SJCRH30 (cell line): ENCODE measurements at places on chromosomes 1 and 21. TPM values are rescaled to one million over a fixed set of nuclear protein-coding genes. Genes with fewer than 3 reads are reported as not detected.
A peak's percentile ranks its signal among the peaks of the same experiment; 100 is the strongest.

SPRR4 gene
- total RNA-seq, result not detected in 2 replicates

DNA sequence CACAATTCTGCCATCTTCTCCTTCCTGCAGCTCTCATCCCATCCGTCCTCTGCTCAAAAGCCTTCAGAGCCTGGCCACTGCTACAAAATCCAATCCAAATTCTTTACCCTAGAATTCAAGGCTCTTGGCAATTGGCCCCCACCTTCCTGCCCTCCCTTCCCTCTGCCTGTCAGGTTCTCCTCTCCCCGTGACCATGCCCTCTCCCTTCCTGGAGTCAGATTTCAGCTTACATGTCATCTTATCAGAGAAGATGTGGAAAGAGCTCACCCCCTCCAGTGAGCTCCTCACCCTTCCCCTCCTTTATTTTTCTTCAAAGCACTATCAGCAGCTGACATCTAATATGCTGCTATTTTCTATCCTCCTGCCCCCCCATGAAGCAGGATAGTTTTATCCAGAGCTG, 86.9 kb downstream of the GRIK3 start:
- no peak overlapping the region for H3K4me3 ChIP-seq
- H3K36me3 ChIP-seq, result no peaks in the 10 kb centered on the region
- DNase-seq, result no peak
- no peaks in the 10 kb centered on the region for H3K4me1 ChIP-seq
- 0 out of 2 replicates have a peak, but pooled peaks cover 5% of the 10 kb centered on the region for H3K27me3 ChIP-seq

CLDN8 gene
- not detected in 2 replicates for total RNA-seq

C4BPA gene
- 0.05 and 0.06 TPM in 2 replicates for total RNA-seq

DNA sequence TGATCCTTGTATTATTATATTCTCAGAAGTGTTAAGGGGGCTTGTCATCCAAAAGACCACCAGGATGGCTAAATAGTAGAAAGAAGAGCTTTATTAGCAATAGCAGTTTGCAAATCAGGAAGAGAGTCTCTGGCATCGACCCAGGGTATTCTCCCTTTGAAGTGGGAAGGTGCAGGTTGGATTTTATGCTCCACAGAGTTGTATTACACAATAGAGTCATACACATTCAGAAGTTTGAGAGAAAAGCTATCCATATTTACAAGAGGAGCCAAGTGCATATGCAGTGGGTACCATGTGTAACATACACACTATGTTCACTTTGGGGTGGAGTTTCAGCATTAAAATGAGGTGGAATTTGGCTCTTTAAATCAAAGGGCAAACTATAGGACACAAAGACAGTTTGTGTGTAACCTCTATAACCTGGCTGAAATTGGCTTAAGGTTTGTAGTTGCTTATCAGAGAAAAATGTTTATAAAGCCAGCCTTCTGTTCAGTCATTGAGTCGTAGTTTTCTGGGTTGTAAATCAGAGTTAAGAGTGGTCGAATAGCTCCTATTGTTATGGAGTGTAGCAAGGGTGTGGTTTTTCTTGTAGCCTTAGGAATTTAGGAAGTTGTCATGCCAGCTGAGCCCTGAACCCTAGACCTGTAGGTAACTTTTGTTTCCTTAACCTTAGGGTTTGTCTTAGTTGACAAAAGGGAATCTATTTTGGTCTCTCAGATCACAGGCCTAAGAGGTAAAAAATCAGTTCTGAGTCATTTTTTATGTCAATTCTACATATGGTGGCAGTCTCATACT, 125.3 kb downstream of the DNM3 start:
- H3K4me1 ChIP-seq, result no peaks in the 10 kb centered on the region
- H3K27me3 ChIP-seq, result no peaks in the 10 kb centered on the region
- no peaks in the 10 kb centered on the region for H3K36me3 ChIP-seq
- no peak overlapping the region for H3K27ac ChIP-seq
- DNase-seq, result no peak

NECTIN4 gene
- 0.04 TPM in 1 of 2 replicates, not detected in the other for total RNA-seq

DNA sequence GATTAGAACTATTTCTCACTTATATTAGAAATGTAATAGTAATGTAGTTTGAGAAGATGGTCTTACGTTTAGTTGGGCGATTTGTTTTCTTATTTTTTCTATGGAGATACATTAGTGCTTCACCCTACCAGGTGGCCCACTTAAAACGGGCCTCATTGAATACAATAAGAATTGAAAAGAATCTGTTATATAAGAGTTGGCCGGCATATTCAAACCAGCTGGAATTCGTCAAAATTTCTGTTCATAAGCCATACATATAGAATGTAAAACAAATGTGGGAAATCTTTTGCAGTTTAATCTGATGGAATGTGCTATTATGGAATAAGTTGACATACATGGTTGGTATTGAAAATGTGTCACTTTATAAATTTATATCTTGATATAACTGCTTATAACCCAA, 96.4 kb upstream of the C1orf105 start:
- no peaks in the 10 kb centered on the region for H3K27me3 ChIP-seq
- H3K36me3 ChIP-seq, result no peaks in the 10 kb centered on the region
- no peak for DNase-seq
- H3K4me3 ChIP-seq, result no peak overlapping the region

DNA sequence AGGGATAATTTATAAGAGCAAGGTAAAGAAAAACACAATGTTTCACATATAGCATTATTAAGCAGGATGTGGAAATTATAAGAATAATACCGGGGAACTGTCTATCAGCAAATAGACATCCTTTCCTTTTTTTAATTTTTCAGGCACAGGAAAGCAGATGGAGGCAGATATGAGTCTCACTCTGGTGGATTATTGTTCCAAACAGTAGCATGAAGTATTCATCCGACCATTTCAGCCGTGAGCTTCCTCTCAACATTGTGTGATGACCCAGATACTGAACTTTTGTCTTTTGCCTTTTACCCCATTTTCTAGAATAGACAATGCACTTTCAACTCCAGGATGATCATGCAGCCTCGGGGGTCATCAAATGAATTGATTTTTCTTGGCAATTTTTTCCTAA, 599.8 kb downstream of the ADGRL2 start:
- H3K4me3 ChIP-seq, result no peak overlapping the region
- no peaks in the 10 kb centered on the region for H3K36me3 ChIP-seq
- H3K27ac ChIP-seq, result no peak overlapping the region
- H3K4me1 ChIP-seq, result peaks cover 3% of the 10 kb centered on the region; the same call in 1 of the 2 replicates
- DNase-seq, result no peak

RIMKLA gene
- total RNA-seq, result 0.02 and 0.10 TPM in 2 replicates

VASH2 gene
- 129 and 153 TPM in 2 replicates for total RNA-seq

- H3K4me3 ChIP-seq, result no peak overlapping the region
- peaks cover 6% of the 10 kb centered on the region; the same call in 1 of the 2 replicates for H3K4me1 ChIP-seq
- H3K27ac ChIP-seq, result no peak overlapping the region
- no peaks in the 10 kb centered on the region for H3K36me3 ChIP-seq
These were observed 70.5 kb upstream of the GADD45A start for GRCh38 chr1:67614511-67614934.

DNA sequence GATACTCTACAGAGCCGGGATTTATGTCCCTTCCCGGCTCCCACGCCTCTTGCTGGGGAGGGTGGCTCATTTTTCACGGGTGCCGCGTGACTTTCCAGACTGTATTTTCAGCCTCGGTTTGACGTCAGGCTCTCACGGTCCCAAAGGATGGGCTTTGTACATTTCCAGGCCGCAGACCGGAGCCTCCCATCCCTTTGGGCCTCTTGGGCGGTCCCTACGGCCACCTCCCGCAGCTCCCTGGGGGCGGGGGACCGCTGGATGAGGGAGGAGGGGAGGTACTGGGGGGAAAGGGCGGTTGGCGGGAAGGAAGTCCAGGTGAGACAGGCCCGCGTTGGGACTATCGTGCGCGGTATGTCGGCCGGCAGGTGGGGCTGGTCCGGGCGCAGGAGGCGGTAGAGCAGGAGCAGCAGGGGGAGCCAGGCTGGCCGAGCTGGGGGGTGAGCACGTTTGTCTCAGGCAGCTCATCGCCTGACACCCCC, 17.9 kb downstream of the UBL4B start:
- H3K4me3 ChIP-seq, result no peak overlapping the region
- H3K27me3 ChIP-seq, result 0 out of 2 replicates have a peak, but pooled peaks cover 4% of the 10 kb centered on the region
- no peaks in the 10 kb centered on the region for H3K4me1 ChIP-seq
- H3K36me3 ChIP-seq, result no peaks in the 10 kb centered on the region
- no peak for DNase-seq
- H3K27ac ChIP-seq, result no peak overlapping the region

GRCh38 chr1:4647391-4647790, 7.0 kb upstream of the AJAP1 start:
- no peaks in the 10 kb centered on the region for H3K27me3 ChIP-seq
- H3K4me3 ChIP-seq, result no peak overlapping the region
- DNase-seq, result no peak
- no peaks in the 10 kb centered on the region for H3K36me3 ChIP-seq
- H3K27ac ChIP-seq, result no peak overlapping the region
- H3K4me1 ChIP-seq, result no peaks in the 10 kb centered on the region

- DNase-seq, result no peak
- no peaks in the 10 kb centered on the region for H3K36me3 ChIP-seq
- H3K27me3 ChIP-seq, result no peaks in the 10 kb centered on the region
- no peak overlapping the region for H3K27ac ChIP-seq
- H3K4me1 ChIP-seq, result no peaks in the 10 kb centered on the region
These were observed 18.5 kb upstream of the EXO1 start for GRCh38 chr1:241829468-241829867.

GRCh38 chr1:183214021-183214970, 28.2 kb downstream of the LAMC2 start:
- peaks cover 27% of the 10 kb centered on the region for H3K4me1 ChIP-seq
- H3K36me3 ChIP-seq, result no peaks in the 10 kb centered on the region
- H3K27ac ChIP-seq, result no peak overlapping the region

DNA sequence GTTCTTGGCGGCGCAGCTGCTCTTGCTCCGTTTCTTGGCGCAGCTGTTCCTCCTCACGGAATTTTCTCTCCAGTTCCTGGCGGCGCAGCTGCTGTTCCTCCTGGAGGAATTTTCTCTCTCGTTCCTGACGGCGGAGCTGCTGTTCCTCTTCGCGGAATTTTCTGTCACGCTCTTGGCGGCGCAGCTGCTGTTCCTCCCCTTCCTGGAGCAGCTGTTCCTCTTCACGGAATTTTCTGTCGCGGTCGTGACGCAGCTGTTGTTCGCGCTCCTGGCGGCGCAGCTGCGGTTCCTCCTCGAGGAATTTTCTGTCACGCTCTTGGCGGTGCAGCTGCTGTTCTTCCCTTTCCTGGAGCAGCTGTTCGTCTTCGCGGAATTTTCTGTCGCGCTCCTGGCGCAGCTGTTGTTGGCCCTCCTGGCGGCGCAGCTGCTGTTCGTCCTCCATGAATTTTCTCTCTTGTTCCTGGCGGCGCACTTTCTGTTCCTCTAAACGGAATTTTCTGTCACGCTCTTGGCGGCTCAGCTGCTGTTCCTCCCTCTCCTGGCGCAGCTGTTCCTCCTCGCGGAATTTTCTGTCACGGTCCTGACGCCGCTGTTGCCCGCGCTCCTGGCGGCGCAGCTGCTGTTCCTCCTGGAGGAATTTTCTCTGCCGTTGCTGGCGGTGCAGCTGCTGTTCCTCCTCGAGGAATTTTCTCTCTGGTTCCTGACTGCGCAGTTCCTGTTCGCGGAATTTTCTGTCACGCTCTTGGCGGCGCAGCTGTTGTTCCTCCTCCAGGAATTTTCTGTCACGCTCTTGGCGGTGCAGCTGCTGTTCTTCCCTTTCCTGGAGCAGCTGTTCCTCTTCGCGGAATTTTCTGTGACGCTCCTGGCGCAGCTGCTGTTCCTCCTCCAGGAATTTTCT, 7.0 kb downstream of the TCHH start:
- DNase-seq, result peak; percentile 1
- no peak overlapping the region for H3K27ac ChIP-seq
- no peak overlapping the region for H3K4me3 ChIP-seq
- no peaks in the 10 kb centered on the region for H3K4me1 ChIP-seq

GRCh38 chr1:54105736-54106269, 47.0 kb downstream of the CDCP2 start:
- no peaks in the 10 kb centered on the region for H3K27me3 ChIP-seq
- no peak overlapping the region for H3K4me3 ChIP-seq
- H3K4me1 ChIP-seq, result peaks cover 13% of the 10 kb centered on the region
- DNase-seq, result peak; percentile 54

- no peaks in the 10 kb centered on the region for H3K36me3 ChIP-seq
- H3K27ac ChIP-seq, result no peak overlapping the region
- H3K4me3 ChIP-seq, result no peak overlapping the region
- no peak for DNase-seq
- H3K4me1 ChIP-seq, result no peaks in the 10 kb centered on the region
These were observed 197.3 kb downstream of the RYR2 start for GRCh38 chr1:237239248-237239647.

GRCh38 chr1:212652609-212653008, 44.0 kb downstream of the ATF3 start:
- H3K4me3 ChIP-seq, result no peak overlapping the region
- H3K27me3 ChIP-seq, result no peaks in the 10 kb centered on the region
- no peaks in the 10 kb centered on the region for H3K4me1 ChIP-seq
- no peak overlapping the region for H3K27ac ChIP-seq
- H3K36me3 ChIP-seq, result no peaks in the 10 kb centered on the region; the same call in 1 of the 2 replicates

GRCh38 chr1:214280386-214281020, 456 bp upstream of the SMYD2 start:
- no peaks in the 10 kb centered on the region for H3K36me3 ChIP-seq
- peak overlapping the region; percentile 93 for H3K27ac ChIP-seq
- peak overlapping the region; percentile 100 for H3K4me3 ChIP-seq
- DNase-seq, result peak; percentile 57
